Stimulated activated CD4-positive, alpha-beta T cell treated with anti-CD3 and anti-CD28 coated beads, Interleukin-2, amount 100 ng/mL, for 48 hours (primary cell): ENCODE measurements at places on chromosomes 7 and 10.

DNA sequence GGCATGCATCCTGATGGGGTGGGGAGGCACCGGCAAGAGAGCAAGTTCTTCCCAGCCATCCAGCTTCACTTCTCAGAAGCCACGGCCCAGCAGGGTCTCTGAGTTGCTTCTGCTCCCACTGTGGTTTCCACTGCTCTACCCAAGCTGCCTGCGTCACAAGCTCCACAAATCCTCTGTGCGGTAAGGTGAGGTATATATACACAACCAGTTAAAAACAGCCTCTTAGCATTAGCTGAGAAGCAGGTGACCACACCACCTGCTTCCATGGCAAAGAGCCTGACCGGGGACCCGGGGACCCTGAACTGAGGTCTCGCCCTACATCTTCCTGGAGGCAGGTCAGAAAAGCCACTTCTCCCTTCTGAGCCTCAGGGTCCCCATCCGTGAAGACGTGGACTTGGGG lies 46.9 kb upstream of the NPFFR1 start:
- no peak for DNase-seq

- no peak for DNase-seq
Observed at GRCh38 chr10:78351283-78351682, 317.6 kb downstream of the RPS24 start.

- DNase-seq = no peak
Observed at GRCh38 chr7:136045992-136046391, 68.8 kb upstream of the MTPN start.

DNA sequence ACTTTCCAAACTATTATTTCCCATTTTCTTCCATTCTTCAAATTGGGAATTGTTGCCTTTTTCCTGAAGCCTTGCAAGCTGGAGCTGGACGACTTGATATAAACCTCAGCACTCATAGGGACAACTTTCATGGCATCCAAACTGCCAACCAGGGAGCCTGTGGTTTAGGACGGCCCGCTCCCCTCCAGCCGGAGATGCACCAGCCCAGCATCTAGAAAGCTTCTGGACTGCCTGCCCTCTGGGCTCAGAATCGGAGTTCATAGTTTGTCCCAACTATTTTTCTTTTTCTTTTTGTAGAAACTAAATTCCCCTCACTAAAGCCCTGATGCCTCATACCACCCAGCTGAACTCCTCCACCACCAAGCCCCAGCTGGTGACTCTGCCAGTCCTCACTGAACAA lies 200.3 kb downstream of the DNAJB6 start:
- DNase-seq = no peak

DNA sequence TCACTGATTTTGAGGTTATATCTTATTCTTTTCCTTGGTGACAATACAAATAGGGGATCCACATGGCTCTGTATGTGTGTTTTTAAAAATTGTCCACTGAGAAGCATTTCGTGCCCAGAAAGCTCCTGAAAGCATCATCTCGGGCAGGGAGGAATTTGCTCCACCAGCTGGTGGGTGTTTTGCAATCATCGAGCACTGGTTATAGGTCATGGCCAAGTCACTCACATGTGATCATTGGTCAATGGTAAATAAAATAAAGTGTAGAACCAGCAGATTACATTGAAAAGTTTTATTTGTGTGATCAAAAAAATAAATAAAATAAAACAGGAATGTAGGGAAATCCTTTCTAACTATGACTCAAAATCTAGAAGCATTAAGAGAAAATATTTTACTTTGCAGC lies 23.0 kb upstream of the SNX13 start:
- DNase-seq = no peak

DNA sequence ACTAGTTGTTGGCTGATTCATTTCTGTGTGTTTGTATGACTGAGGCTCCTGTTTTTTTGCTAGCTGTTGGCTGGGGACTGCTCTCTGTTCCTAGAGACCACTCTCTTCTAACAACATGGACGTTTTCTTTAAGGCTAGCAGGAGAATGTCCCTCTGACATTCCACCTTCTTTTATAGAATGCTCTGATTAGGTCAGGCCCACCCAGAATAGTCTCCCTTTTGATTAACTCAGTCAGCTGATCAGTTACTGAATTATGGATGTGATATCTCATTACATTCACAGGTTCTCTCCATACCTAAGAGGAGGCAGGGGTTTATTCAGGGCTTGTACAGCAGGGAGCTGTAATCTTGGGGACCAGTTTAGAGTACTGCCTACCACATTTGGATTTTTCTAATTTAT lies 175.6 kb upstream of the RHOBTB1 start:
- DNase-seq = no peak

DNA sequence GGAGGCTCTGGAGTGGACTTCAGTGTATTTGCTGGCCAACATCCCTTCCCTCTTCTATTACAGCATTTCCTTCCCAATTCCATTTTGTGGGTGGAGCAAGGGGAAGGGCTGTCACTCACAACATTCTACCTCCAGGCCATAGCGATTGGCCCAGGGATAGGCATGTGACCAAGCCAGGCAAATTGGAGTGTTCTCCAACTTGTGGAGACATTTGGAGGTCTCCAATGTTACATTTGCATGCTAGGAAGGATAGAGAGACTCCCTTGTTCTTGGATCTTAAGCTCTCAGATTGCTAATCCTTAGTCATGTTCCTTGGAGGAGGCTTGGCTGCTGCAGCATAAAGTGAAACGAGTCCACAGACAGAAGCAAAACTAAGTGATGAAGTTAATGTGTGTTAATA lies 95.6 kb upstream of the KIF5B start:
- DNase-seq = no peak

- DNase-seq = no peak
Observed at GRCh38 chr7:41047211-41047610, 655.7 kb downstream of the INHBA start.

GRCh38 chr7:124532166-124532565 lies 233.4 kb downstream of the GPR37 start:
- DNase-seq = no peak

DNA sequence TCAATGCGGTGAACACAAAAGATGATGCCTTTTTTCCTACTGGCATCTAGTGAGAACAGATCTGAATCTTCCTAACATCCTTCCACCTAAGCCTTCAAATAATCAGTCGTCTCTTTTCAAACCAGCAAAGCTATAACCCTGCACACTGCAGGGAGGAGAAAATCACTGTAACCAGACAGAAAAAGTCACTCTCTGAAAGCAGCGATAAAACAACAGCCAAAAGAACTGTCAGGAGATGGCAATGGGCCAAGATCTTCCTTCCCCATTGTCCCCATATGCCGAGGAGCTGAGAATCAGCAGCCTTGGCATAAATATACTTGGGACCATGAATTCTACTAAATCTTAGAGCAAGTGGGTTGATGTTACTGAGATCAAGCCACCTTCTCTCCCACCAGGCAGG lies 13.1 kb downstream of the FZD9 start:
- DNase-seq = no peak

DNA sequence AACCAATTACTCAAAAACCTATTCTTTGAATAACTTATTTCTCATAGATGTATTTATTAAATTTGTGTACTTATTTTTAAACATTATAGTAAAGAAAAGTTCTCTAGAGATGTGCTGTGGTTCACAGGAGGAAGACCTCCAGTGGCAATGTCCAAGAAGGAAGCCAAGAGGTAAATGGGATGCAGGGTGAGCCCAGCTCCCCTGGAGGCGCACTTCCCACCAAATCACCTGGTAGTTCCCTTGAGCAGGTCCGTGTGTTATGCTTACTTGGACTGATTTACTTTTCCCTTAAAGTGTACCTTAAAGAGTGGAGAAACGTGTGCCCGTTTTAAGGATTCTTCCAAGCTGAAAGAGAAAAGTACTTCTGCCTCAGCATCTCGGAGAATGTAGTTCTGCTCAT lies 55.3 kb downstream of the PAXIP1 start:
- no peak for DNase-seq

DNA sequence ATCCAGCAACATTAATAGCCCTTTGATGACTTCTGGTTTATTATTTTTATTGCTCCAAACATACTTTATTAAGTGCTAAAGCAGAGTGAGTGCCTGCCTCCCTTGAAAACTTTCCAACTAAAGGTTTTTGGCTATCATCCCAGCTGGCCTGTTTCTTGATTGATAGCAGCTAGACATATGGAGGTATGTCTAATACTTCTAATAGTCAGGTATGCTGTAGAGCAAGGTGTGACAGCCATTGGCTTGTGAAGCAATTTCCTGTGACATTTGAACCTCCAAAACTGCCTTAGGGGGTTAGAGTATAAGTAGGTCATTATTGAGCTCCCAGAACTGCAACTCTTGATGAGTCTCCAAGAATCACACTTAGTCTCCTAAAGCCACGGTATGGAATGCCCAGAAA lies 55.8 kb downstream of the LOXL4 start:
- no peak for DNase-seq

DNA sequence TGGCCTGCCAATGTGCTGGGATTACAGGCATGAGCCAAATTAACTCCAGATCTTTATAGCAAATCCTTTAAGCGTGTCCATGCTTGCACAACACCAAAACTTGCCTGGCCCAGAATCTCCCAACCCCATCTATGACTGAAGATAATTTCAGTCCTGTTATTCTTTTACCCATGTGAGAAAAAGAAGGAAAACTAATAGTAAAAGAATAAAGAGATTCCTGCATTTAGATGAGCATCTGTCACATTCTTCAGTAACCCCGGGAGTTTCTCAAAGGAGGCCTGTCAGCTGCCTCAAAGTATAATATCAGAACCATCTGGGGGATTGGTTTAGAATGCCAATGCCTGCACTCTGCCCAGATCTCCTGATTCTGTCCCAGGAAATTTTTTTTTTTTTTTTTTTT lies 158.1 kb upstream of the KMT2E start:
- no peak for DNase-seq

GRCh38 chr7:138542183-138542582 lies 82.1 kb downstream of the TRIM24 start:
- DNase-seq = no peak

DNA sequence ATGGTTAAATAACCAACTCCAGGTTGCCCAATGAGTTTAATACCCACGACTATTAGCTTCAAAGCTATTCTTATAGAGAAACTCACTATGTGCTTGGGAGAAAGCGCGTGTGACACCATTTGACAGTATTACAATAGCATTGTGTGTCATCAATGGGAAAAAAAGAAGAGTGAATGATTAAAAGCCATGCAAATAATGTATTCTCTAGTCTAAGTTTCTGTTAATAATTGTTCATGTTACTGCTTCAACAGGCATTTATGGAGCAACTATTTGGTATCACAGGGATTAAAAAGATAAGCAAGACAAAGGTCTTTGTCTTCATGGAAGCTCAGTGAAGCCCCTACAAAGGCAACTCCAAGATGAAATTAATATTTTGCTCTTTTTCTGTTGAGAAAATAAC lies 47.2 kb downstream of the CAV1 start:
- DNase-seq = no peak

DNA sequence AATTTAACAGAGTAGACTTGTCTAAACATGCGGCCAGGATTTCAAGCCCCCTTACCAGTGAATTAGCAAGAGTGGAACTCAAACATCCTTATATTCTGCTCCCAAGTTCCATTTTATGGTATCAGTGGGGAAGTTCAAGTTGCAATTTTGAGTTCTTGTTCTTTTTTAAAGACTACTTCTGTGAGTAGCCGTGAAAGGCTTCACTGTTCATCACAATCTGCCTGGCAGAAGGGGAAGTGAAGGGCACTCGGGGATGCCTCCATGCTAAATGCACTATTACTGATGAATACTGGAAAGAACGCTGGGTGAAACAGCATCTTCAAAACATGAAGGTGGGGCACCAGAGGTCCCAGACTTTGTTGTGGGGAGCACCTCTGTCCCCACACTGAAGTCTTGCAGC lies 22.4 kb upstream of the FGL2 start:
- DNase-seq = no peak

GRCh38 chr10:110636932-110637557 lies 7.1 kb upstream of the RBM20 start:
- no peak for DNase-seq

GRCh38 chr10:57979491-57979890 lies 288.2 kb downstream of the IPMK start:
- DNase-seq = no peak
